Stimulated activated CD4-positive, alpha-beta T cell treated with anti-CD3 and anti-CD28 coated beads, TNF-alpha, amount 100 ng/mL, for 4 hours (primary cell): ENCODE measurements at places on chromosomes 2 and 18.

DNA sequence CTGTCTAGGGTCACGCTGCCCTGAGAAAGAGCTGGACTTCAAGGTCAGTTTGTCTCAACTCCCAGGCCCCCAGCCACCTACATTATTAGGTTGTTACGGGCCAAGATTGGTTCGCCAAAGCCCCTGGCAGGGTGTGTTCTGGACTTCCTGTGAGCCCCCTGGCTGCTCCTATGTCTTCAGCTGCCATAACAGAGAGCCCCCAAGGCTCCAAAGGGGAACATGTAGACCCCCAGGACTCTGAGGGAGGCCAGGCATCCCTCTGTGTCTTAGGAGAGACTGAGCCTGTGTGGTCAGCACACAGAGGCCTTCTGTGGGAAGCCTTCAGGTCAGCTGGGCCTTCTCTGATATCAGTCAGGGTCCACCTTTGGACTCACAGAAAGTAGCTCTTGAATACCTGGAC, 58.3 kb downstream of the INHBB start:
- no peak for DNase-seq

DNA sequence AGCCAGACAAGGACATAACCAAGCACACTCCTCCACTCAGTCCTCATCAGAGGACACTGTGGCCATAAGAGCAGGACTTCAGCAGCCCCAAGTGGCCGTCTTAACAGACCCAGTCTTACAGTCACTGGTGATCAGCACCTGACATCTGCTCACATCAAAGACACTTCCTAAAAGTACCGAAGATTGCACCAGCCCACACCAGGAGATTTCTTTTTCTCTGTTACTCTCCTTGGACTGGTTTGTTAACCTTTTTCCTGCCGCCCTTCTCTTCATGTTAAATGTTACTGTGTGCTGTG, 44.1 kb downstream of the MRPS5 start:
- DNase-seq = no peak

- DNase-seq = no peak
Measured at GRCh38 chr2:231199219-231199618, 788 bp downstream of the ARMC9 start.

GRCh38 chr18:50696436-50696835, 123.4 kb downstream of the MRO start:
- DNase-seq = no peak

DNA sequence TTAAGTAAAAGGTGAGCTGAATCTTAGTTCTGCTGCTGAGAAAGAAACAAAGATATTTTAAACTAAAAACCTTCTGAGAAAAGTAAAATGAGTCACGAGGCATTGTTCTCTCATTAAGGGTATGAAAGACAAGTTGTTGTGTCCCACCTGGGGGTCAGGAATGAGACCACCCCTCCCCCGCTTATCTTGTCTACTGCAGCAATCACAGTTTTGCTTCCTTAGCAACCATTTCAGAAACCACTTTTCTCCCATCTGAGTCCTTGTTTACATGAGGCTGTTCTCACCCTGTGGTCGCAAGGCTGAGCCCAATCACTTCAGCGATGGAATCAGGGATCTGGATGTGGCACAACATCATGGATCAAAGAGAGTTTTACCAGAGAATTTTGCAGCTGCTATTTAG, 377.6 kb upstream of the NETO1 start:
- DNase-seq = no peak

- no peak for DNase-seq
Measured at GRCh38 chr18:30527917-30528316, 514.6 kb downstream of the DSC3 start.

DNA sequence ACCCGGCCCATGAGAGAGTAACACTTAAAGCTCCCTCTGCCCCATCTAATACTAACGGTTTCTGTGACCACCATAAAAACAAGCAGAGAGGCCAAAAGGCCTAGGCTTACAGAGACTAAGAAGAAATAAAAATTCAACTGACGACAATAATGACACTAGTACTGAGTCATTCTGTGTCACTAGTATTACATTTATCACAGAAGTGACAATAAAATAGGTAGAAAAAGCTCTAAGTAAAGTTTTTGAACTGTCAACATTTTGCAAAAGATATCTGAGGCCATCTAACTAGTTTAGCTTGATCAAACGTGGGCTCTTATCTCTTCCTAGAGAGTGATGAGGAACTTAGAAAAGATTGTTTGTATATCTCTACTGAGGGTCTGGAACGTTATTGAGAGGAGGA, 35.6 kb downstream of the AP1S3 start:
- DNase-seq = no peak

DNA sequence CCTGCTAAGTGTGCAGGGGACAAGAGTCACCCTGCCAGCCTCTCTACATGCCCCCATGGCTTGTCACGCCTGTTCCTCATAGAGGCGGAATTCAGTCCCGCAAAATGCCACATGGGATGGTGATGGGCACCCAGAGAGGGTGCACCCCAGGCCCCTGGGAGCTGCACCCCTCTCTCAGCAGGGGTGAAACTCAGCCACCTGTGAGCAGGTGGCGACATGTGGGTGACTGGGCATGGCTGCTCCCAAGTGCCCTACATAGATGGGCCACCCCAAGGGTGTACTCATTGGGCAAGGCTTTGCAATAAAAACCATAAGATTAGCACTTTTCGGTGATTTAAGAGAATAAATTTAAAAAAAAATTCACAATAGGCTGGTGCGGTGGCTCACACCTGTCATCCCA, 6.3 kb downstream of the HS6ST1 start:
- no peak for DNase-seq

DNA sequence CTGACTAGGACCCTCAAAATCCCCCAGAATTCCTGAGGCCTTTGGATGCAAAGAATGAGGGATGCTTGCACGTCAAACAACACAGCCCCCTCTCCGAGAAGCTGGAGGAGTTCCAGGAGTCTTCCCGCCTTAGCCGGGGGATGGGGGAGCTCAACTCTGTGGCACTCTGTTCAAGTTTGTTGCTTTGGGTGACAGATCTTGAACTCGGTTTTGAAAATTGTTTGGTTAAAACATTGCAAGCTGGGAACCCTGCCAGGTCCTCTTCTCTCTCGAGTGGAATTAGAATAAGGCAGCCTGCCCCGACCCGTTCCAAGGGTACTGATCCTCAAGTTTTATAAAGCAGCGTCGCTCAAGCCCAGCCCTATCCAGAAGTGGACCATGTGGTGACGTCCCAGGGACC, 244.1 kb downstream of the LOXHD1 start:
- DNase-seq = no peak

GRCh38 chr2:54569745-54570301, 113.7 kb downstream of the SPTBN1 start:
- DNase-seq = no peak

DNA sequence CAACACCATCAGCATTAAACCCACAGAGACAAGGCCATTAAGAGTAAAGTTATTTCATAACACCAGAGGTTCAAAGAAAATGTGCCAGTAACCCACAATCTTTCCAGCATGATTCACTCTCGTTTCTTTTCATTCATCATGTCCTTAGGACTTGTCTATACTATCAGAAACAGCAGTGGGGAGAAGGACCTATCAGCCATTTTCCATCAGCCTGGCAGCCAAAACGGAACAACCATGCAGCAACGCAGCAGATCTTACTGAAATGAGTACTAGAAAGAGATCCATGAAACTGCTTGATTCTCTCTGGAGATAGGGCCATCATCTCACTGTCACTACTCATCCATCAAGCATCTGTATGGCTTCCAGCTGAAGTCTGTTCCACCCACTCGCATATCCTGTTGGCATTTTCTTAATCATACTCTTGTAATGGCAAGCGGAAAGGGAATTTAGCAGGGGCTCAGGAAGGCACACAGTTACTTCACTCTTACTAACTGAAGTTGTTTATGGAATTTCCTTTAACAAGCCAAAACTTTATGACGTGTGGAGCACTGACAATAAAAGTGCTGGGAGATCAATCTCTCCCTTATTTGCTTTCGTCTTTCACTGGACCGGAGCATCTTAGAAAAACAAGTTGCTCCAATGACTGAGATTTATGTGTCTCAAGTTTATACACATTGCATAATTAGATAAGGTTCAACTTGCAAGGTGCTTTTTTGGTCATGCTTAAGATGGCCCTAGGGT, 69.7 kb downstream of the EPHA4 start:
- DNase-seq = no peak

DNA sequence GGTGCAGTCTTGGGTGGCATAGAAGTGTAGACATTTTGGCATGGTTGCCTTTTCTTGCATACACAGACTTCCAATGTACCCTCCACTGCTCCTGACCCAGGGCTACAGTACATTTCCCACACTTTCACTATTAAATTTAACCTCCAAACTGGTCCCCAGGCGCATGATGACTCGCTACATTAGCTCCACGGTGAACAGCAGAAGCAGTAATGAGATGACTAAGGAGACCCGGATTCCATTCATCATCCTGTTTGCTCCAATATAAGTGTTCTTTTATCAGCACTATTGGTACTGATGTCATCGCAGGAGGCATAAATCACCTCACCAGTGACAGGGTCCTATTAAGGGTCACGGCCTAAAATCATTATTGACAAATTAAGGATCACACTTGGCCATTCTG, 316.5 kb downstream of the EN1 start:
- DNase-seq = no peak
